Activated T-cell treated with anti-CD3 and anti-CD28 coated beads, Interleukin-2, amount 50 U/mL, for 24 hours (primary cell): ENCODE measurements at places on chromosomes 1 and 21.

GRCh38 chr1:11248169-11248568 is 14.2 kb downstream of the MTOR start:
- no peak for DNase-seq

DNA sequence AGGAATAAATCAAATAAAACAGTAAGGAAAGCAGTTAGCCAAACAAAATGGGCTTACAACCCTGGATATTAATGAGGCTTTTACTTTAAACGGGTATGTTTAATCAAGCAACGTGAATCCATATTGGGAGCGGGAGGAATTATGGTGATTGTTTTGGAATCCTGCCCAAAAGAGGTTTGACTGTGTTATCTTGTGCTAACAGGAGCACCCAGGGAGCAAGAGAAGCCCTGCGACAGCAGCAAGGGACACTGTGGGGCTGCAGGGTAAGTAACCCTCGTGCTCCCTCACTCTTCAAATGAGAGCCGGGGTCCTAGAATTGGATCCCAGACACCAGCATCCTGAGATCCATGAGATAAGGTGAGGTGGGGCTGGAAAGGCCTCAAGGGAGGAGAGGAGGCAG is 72.6 kb upstream of the PGBD5 start:
- no peak for DNase-seq

- DNase-seq: no peak
Observed at GRCh38 chr1:206924592-206925105, 2.9 kb upstream of the FCMR start.

GRCh38 chr1:228999446-229000170 is 264.3 kb downstream of the RHOU start:
- DNase-seq: no peak

- DNase-seq: no peak
Observed at GRCh38 chr21:30577766-30578165, 12.4 kb downstream of the KRTAP22-2 start.

DNA sequence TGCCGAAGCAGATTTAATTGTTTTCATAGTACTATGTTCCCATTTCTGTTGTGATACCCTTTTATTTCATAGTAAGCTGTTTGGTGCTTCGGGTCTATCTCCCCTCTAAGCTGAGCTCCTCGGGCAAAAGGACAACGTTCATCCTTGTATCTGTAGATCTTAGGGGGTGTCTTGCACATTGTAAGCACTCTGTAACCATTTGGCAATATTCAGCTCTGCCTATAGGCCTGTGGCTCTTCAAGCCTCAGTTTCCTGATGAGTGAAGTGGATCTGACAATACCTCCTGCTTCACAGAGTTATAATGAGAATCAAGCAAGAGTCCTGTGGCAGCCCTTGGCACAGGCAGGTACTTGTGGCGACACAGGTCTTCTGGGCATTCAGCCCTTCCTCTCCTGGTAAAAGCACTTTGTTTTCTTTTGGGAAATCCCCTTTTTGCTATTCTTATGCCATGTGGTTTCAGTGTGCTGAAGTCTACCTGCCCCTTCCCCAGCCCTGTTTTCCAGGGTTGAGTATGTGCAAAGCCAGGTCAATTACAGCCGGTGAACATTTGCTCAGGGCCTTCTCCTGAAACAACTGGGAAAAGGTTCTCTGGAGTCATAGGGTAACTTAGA is 8.5 kb upstream of the EXO1 start:
- DNase-seq: no peak
